ENCODE measurements at places on chromosomes 7 and 10.

- no peak for DNase-seq
Observed at GRCh38 chr10:35324196-35324595, 12.1 kb upstream of the CCNY start.

DNA sequence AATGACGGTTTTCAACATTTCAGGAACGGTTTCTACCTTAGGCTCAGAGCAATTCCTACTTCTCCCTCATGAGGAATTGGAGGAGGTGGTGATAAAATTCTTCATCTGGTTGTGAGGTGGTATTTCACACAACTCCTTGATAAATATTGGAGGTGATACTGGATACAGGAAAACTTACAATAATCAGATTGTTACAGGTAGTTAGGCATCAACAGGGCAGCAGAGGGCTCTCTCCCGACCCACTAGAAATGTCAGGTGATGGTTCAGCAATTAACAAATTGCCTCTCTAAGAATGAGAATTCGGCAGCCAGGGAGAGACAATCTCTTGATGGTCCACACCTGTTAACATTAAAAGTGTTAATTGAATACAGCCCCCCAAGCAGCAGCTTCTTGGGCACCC lies 22.6 kb downstream of the ZNF786 start:
- DNase-seq, result no peak

GRCh38 chr10:69925111-69925510 lies 123.4 kb downstream of the COL13A1 start:
- DNase-seq, result no peak

- DNase-seq, result no peak
Observed at GRCh38 chr10:28806951-28807759, 129.8 kb downstream of the BAMBI start.

GRCh38 chr7:43904533-43905208 lies 1.7 kb downstream of the URGCP start:
- DNase-seq, result no peak

GRCh38 chr10:124568848-124569622 lies 107.4 kb downstream of the LHPP start:
- DNase-seq, result no peak

DNA sequence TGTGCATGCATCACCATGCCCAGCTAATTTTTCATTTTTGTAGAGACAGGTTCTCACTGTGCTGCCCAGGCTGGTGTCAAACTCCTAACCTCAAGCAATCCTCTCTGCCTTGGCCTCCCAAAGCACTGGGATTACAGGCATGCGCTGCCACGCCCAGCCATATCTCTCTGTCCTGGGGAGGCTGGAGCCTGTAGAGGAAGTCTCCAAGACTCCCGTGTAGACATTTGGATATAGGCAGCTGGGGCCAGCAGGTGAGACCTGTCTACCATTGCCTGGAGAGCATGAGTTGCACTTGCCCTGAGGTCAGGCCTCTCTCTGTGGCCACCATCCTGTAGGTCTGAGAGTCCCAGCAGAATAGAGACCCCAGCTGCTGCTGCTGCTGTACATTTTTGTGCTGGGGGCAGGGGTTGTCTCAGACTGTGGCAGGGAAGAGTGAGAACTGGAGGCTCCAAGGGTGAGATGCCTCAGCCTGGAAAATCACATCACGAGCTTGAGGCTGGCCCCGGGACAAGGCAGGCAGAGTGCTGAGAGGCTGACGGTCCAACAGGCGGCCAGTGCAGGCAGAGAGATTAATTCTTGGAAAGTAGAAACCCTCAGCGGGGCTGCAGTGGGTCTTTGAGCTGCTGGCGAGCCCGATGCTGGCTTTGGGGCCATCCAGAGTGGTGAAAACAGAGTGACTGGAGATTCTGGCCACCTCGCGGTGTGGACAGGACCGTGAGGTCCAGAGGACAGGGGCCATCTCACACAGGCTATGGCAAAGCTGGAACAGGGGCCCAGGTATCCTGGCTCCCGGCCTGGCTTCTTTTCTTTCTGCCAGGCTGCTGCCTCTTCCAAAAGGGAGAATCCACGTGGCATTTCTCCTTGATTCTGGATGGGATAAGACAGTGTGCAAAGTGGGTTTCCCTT lies 60.9 kb downstream of the TMEM270 start:
- no peak for DNase-seq

Data from HTR-8/SVneo (cell line).